ENCODE measurements at places on chromosomes 6 and 20.

- DNase-seq: peak; percentile 19
Measured at GRCh38 chr20:45347936-45348778, at the start of gene SDC4. SDC4 (minus strand) TSS chr20:45348424; CDS start chr20:45348384, 40 bp downstream.

DNA sequence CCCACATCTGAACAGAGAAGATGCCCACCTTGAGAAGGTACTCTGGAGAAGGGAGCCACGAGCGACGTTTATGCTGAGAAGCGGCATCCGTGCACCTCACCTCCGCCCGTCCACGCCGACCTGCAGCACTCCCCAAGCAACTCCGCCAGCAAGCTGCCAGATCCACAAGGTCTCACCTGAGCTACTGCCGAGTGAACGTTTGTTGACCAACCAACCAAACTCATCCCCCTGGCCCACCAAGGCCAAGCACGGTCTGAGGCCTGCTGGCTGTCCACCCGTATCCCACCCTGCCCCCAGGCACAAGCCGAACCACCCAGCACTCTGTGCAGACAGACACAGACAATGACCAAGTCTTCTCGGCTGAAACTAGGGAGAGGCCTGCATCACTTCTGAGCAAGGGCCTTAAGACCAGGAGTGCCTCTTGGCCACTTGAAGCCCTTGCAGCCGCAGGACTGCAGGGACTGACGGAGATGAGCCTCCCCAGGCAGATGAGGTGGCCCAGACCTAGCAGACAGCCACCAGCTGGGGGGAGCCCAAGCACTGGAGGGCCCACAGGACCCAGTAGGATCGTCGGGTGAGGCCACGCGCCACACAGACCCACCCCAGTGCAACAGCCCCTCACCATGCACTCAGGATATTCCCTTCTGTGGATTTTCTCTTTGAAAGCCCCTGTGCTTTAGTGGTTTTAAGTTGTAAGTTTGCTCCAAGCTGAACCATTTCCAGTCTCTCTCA lies 12.1 kb downstream of the TAF4 start:
- DNase-seq: no peak

- no peak for DNase-seq
Measured at GRCh38 chr20:45962031-45962755, 9.8 kb downstream of the ZNF335 start.

DNA sequence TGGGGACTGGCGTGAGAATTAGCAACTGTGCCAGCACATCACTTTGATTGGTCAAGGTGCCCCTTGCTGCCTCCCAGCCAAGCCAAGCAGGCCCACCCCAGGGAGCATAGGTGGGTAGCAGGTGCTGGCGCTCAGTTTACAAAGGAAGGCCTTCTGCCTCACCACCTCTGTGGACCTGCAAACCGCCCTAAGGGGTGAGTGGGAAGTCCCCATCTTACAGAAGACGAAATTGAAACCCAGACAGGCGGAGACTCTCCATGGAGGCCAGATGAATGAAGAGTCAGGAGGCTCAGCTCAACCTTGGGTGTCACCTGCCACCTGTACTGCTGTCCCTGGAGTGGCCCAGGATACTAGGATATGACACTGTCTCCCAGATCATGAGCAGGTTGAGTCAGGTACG lies 21.5 kb upstream of the MAS1L start:
- DNase-seq: no peak

DNA sequence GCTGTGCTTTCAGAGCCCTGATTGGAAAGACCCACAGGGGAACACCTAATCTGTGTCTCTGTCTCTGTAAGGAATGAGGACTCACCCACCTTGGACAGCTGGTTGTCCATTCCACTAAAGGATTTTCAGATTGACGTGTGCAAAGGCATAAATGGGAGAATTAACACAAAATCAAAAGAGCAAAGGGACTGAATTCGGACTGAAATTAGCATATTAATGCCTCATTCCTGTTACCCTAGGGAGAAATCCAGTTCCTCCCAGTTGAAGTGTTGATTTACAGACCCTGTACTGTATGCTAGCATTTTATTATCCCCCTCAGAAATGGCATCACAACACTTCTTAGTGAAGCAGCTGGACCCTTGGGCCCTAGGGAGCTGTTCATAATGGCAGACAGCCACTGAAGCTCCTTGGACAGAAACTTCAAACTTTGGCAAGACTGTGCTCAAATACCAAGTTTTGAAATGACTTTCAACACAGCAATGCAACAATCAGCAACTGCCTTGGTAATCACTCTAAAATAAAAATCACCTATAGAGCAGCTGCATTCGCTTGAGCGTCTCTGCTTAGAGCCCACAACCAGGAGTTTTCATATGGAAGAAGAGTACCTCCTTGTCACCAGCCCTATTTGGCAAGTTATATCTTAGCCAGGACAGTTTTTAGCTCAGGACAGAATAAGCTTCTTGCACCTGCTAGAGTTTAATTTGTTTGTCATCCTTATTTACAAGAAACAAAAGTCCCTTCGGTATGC lies 118.1 kb downstream of the TRDN start:
- no peak for DNase-seq

DNA sequence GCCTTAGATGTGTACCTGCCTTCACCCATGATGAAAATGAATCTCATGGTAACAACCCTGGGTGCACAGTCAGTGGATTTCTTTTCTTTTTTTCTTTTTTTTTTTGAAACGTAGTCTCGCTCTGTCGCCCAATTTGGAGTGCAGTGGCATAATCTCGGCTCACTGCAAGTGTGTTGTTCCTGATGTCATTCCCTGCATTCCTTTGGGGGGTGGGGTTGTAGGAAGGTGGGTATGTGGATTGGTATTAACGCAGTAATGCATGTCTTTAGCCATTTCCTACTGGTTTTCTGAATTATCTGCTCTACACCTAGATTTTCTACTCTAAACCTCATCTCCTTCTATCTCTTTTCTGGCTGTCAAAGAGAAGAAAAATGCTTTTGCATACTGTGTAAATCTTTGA lies 146.6 kb downstream of the RNF144B start:
- no peak for DNase-seq

- no peak for DNase-seq
Measured at GRCh38 chr6:122673343-122673961, 63.2 kb downstream of the PKIB start.

- no peak for DNase-seq
Measured at GRCh38 chr6:64486578-64487351, 851.2 kb downstream of the PHF3 start.

Measured in immature natural killer cell (primary cell).